Activated naive CD4-positive, alpha-beta T cell treated with anti-CD3 and anti-CD28 coated beads, Interleukin-2, amount 10 ng/mL, durations not matched to agents 7 days and 5 days (primary cell): ENCODE measurements at places on chromosomes 2 and 18.
A peak's percentile ranks its signal among the peaks of the same experiment; 100 is the strongest.

DNA sequence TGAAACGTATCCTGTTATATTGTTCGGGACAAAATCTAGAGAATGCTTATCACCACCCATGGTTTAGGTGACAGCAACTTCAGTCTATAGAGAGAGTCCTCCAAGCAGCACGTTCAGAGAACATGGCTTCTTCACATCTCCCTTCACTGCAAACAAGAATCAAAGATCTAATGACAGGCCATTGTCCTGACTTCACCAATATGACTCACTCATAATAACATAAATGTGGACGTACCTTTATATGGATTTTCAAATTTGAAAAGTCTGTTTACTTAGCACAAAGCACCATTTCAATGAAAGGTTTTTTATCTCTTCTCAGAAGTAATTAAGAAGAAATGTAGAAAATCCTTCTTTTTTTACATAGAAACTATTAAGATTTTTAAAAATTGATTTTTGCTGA is 46.7 kb downstream of the KLF7 start:
- DNase-seq = no peak

- DNase-seq = no peak
These were observed 238.7 kb downstream of the TGIF1 start for GRCh38 chr18:3688690-3689089.

DNA sequence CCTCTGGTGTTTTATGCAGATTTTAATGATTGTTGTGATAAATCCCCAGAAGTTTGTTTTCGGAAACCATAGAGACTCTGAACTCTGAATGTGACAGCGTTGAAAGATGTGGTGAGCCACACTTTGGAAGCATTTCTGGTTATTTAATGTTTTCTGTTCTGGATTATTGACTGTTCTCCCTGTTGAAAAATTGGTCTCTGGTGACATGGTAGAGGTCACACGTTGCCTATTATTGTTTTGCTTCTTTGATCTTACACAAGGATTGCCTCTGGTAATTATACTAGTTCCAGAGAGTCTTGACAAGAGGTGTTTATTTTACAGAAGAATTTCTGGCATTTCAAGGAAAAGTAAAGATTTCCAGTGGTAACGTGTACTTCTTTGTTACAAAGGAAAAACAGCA is 127.1 kb downstream of the GREB1L start:
- no peak for DNase-seq

DNA sequence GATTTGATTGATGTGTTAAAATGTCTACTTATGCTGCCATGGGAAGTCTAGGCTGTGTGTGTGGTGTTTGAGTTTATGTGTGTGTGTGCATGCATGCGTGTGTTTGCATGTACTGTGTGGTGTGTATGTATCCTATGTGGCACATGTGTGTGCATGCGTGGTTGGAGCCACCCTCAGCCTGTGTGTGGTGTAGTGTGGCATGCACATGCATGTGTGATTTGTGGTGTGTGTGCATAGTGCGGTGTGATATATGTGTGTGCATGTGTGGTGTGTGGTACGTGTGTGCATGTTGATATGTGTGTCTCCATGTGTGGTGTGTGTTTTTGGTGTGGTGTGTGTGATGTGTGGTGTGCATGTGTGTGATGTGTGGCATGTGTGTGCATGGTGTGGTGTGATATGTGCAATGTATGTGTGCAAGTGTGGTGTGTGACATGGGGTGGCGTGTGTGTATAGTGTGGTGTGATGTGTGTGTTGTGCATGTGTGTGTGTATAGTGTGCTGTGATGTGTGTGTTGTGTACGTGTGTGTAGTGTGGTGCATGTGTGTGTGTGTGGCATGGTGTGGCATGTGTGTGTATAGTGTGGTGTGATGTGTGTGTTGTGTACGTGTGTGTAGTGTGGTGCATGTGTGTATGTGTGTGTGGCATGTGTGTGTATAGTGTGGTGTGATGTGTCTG is 66.6 kb upstream of the HDAC4 start:
- no peak for DNase-seq

GRCh38 chr18:24987303-24988252 is 364.4 kb downstream of the ZNF521 start:
- no peak for DNase-seq

DNA sequence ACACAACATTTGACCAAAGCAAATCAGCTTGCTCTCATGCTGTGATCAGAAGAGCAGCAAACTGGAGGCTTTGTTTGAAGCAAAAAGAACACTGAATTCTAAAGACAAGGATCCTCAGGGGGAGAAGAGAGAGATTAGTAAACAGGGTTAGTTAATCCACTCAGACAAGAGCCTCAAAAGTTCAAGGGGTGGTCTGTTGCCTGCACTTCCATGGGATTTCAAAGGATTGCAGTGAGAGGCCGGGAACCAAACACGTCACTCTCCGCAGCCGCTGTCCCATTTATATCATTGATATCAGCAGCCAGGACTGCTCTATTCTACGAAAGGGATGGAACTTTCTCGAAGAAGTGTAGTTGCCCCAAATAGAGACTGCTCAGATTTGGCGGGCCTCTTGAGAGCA is 97.8 kb upstream of the SP3 start:
- DNase-seq = no peak

DNA sequence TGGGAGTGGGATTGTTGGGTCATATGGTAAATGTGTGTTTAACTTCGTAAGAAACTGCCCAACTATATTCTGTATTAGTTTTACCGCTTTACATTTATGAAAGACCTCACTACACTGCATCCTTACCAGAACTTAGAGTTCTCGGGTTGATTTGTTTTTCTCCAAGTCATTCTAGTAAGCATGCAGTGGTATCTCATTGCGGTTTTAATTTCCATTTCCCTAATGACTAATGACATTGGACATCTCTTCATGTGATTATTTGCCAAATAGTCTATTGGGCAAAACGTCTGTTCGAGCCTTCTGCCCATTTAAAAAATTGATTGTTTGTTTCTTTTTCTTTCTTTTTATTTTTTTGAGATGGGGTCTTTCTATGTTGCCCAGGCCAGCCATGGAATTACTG is 6.8 kb downstream of the FBLN7 start:
- no peak for DNase-seq

- no peak for DNase-seq
These were observed 89.6 kb downstream of the MCFD2 start for GRCh38 chr2:46825939-46826568.

GRCh38 chr18:55121397-55122170 is 162.3 kb upstream of the CCDC68 start:
- DNase-seq = no peak

DNA sequence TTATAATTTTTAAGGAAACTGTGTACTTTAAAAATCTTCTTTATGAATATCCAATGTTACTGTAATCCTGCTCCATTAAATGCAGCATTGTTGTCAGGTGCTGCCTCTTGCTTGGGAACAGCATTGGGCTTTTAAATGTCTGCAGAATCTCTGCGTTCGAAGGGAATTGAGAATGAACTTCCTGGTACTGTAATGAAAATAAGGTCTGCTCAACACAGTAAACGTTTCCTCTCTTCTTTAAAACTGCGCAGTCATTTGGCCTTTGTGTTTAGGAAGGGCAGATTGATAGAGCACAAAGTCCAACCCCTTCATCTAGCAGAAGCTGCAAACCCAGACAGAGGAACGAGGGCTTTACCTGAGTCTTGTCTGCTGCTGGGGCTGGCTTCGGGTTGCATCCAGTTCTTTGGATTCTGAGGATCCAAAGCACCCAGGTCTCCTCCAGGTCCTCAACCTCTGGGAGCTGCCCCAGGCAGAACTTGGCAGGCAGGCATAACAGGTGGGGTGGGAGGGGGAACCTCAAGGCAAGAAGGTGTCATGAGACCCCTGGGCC is 104.5 kb downstream of the UGGT1 start:
- DNase-seq = no peak

GRCh38 chr2:2026252-2026831 is 282.0 kb upstream of the PXDN start:
- no peak for DNase-seq

DNA sequence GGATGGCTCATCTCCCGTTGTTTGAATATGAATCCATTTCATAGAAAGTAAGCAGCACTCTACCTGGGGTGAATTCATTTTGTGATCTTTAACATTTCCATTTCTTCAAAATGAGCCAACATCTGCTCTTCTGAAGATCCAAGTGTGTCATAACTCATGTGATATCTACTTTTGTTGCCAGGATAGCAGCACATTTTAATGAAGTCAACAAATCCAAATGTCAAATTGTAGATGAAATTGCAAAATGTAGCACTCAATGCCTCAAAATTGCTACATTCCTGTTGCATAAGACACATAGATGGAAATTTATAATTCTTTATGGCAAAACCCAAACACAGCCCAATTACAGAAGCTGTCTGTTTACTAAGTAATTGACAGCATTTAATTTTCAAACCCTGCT is 360.7 kb downstream of the TMX3 start:
- no peak for DNase-seq

- DNase-seq = no peak
These were observed 13.0 kb upstream of the SULT1C4 start for GRCh38 chr2:108364676-108365297.

GRCh38 chr2:46847185-46847710 is 68.4 kb downstream of the MCFD2 start:
- no peak for DNase-seq

- DNase-seq = no peak
These were observed 93.5 kb upstream of the NDUFV2 start for GRCh38 chr18:9008709-9009635.

GRCh38 chr2:98518101-98518500 is 73.4 kb downstream of the INPP4A start:
- peak; percentile 72 for DNase-seq

- DNase-seq = no peak
These were observed 60.4 kb upstream of the TWIST2 start for GRCh38 chr2:238787501-238787900.

DNA sequence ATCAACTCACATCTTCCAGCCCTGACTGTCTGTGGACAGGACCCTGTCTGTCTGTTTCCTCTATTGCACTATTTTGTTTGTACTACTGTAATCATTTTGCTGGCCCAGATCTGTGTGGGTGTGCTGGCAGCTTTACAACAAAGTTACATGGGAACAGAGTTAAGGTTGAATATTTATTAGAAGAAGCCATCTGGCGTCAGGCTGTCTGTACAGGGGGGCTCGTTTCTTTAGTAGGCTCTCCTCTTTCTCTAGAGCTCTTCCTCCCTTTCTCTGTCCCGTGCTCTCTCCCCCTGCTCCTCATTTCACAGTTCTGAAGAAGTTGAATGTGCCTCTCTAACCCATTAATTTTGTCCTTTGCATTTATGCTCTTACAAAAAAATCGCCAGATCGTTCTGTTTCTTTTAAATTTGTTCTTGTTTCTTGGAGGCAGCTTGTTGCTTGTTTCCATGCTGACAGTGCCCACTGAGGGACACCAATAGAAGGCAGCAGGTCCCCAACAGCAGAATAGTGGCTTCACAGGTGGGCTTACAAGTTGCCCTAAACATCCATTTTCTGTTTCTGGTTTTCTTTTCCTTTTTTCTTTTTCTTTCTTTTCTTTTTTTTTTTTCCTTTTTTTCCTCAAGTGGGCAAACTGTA is 315.2 kb upstream of the ZEB2 start:
- no peak for DNase-seq

- no peak for DNase-seq
These were observed 310.3 kb upstream of the DLGAP1 start for GRCh38 chr18:4765401-4765800.

DNA sequence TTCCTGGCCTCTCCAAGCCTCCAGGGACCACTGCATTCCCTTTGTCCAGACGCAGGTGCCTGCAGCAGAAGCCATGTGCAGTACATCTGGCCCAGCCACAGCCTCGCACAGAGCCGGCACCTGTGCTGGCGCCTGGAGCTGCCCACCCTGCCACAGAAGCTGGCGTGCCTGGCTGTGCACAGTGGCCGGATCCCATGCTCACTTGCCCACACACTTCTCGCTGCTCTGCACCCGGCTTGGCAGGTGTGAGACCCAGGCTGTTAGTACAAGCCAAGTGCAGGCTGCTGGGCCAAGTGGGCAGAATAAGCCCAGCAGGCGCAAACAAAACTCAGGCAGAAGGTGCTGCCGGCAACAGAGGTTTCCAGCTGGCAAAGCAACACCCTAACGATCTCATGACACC is 124.5 kb upstream of the CCDC150 start:
- no peak for DNase-seq

DNA sequence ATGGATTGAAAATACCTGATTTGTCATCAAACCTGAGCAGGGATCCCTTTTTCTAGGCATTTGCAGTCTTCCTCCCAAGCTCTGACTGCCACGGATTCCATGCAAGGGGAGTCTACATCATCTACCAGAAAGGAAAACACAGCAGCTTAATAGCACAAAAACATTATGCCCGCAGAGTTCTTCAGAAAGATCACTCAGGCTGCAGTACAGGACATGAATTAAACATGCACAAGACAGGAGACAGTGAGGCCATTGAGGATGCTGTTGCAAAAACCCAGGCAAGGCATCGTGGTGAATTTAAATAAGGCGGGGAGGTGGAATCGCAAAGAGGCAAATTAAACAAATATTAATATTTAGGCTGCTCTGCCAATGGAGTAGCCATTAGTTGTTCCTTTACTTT is 88.5 kb downstream of the MRPS9 start:
- DNase-seq = no peak

DNA sequence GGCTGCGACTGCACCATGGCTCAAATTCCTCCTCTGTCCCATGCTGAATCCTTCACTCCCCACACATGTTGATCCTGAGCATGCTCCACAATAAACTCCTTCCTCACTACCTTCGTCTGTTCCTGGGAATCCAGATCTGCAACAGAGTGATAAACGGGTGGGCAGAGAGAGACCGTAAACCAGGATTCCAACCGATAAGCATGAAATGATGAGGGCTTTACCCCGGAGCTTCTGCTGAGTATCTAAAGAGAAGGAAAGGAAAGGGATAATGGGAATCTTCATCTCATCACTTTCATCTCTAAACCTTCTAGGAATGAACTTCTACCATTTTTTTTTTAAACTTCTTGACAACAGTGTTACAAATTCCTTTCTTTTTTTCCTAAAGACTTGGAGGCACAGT is 329.3 kb upstream of the TNP1 start:
- no peak for DNase-seq

- DNase-seq = peak; percentile 71
These were observed 10.8 kb upstream of the TAF4B start for GRCh38 chr18:26215247-26215970.

DNA sequence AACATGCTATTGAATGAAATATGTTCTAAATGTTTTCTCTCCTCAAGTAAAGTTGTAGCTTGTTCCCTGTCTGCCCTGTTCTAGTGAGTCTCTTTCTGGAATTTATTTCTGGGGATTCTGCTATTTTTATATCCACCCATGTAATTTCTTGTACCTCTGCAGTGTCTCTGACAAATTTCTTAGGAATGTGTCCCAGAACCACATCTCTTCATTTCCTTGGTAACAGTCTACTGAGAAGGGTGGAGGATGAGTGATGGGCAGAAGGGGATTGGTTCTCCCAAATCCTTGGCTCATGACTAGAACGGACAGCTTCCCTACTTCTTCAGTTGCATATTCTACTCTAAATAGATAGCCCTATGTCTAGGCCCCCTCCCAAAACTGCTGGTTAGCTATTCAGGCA is 490.6 kb upstream of the LINC00305 start:
- no peak for DNase-seq

GRCh38 chr2:117835990-117836760 is 21.7 kb downstream of the DDX18 start:
- DNase-seq = peak; percentile 66

GRCh38 chr2:69731147-69731970 is 10.6 kb upstream of the ANXA4 start:
- DNase-seq = no peak
